NCI-H1417 treated with DMSO at 0.1 percent for 48 hours (cell line): ENCODE measurements at places on chromosomes 6 and 20.

- DNase-seq: no peak
Measured at GRCh38 chr20:48231253-48231930, 446.1 kb upstream of the SULF2 start.

DNA sequence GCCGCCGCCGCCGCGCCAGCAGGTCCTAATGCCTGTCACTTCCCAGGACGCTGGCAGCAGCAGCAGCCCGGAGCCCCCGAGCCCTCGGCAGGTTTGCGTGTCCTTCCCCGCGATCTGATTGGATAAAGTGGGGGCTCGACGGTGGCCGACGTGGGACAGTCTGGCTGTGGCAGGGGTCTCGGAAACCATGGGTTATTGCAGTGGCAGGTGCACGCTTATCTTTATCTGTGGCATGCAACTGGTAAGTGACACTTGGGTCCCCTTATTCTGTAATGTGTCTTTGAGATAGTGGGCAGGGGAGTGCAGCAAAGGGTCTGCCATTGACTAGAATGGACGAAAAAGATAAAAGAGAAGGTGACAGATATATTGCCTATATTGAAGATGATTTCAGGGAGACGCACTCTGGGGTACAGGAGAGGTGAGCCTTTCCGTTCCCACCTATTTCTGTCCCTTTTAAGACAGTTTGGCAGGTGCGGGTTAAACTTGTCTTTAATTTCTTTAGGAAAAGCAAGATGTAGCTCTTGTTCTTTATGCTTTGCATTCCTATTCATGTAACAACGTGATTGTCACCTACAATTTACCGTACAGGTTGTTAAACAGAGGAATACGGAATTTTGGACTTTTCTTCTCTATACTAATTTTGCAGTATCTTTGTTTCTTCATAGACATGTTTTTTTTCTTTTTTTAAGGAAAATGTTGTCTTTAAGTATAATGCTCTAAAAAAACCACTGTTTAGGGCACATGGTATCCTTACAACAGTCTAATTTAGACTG lies 535 bp downstream of the NKAIN2 start:
- peak; percentile 68 for DNase-seq

DNA sequence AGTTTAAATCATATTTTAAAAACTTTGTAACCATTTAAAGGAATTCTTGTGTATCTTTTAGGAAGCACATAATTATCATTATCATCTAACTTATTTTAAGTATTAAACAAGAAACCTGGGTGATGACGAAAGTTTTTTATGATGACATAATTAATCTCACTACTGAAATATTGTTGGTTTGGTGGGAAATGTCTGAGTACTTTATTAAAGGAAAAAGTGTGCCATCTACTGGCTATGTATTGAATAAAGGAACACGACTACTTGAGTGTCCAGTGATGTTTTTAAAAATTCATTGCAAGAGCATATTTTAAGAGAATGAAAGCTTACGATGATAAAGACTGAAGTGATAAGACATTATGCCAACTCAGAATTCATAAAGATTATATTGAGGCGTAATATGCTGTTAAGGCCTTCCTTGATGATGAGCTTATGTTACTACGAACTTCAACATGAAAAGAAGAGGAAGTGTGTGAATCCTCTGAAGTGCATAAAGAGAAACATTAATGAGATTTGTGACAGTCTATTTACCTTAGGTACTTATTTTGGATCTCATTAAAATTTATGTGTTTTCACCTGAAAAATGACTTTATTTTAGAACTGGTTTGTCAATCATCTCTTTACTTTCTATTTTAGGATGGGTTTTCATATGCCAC lies 12.0 kb upstream of the TRMT11 start:
- DNase-seq: no peak

DNA sequence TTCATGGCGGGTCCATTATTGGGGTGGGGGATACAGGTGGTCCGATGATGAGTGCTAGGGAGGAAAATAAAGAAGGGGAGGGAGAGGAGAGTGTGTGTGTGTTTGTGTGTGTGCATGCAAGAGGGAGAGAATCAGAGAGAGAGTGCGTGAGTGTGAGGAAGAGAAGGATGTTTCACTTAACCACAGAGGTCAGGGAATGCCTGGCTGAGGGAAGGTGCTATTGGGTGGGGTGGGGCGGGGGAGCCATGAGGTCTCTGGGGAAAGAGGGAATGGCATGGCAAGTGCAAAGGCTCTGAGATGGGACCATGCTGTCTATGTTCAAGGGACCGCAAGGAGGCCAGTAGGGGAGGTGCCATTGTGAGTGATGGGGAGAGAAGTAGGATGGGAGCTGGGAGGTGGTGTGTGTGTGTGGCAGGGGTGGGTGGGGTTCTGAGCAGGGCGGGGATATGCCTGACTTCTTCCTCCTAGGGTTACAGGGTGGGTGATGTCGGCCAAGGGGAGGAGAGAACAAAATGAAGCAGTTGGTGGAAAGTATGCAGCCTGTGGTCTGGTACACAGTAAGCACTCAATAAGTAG lies 23.0 kb downstream of the CEBPB start:
- no peak for DNase-seq

GRCh38 chr6:72411872-72412708 lies 209.8 kb upstream of the KCNQ5 start:
- DNase-seq: peak; percentile 54

- no peak for DNase-seq
Measured at GRCh38 chr6:53279293-53279692, 69.5 kb downstream of the ELOVL5 start.

GRCh38 chr6:73878403-73878802 lies 182.4 kb downstream of the CD109 start:
- no peak for DNase-seq

DNA sequence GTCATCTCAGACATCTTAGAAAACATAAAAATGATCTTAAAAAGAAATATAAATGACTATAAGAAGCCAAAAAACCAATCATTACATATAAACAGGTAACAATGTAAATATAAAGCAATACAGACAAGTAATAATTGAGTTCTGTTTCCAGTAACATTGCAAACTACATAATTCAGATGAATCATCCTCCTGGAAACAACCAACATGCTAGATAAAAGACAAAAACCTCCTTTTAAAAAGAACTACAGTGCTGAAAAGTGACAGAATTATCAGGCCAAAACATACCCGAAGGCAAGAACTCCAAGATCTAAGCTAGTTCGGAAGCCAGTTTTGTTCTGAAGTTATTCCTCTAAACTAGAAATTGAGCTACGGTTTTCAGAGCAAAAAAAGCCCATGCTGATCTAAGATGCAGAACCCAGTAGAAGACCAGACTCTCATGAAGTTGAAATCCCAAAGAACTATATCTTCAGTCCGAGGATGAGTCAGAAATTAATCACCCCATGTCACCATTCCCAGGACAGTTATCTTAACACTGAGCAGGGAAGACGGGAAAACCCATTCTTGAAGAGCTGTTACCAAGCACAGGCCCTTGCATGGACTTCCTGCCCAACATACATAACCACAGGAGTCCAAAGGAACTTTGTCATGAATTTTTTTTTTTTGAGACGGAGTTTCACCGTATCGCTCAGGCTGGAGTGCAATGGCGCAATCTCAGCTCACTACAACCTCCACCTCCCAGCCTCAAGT lies 9.8 kb downstream of the PGM3 start:
- DNase-seq: no peak

DNA sequence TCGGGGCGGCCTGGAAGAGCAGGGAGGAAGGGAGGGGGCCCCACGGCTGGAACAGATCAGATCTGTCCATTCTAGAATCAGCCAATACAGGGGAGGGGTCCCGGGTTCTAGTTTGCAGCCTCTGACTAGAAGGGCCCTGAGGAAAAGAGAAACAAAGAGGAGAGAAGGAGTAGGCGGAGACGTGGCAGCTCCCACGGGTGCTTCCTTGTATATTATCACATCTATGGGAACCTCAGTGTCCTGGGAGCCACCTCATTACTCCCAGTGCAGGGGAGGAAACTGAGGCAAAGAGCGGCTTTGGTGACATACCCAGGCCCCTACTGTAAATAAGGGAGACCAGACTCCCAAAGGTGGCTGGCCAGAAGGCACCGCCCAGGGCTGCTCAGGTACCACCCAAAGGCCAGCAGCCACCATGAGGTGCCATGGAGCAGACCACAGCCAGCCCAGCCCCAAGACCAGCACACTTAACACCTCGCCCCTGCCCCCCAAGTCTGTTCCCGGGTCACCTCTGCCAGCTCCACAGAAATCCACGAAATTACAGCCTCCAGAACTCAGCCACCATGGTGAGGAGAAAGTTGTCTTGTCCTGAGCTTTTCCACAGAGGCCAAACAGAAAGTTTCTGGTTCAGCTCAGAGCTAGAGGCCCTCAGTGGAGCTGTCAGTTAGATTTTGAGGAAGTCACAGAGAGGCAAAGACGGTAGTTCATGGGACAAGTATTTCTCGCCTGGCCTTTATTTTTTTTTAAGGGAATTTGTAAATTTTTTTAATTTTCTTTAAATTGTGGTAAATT lies 2.1 kb downstream of the ZC3H12D start:
- no peak for DNase-seq

DNA sequence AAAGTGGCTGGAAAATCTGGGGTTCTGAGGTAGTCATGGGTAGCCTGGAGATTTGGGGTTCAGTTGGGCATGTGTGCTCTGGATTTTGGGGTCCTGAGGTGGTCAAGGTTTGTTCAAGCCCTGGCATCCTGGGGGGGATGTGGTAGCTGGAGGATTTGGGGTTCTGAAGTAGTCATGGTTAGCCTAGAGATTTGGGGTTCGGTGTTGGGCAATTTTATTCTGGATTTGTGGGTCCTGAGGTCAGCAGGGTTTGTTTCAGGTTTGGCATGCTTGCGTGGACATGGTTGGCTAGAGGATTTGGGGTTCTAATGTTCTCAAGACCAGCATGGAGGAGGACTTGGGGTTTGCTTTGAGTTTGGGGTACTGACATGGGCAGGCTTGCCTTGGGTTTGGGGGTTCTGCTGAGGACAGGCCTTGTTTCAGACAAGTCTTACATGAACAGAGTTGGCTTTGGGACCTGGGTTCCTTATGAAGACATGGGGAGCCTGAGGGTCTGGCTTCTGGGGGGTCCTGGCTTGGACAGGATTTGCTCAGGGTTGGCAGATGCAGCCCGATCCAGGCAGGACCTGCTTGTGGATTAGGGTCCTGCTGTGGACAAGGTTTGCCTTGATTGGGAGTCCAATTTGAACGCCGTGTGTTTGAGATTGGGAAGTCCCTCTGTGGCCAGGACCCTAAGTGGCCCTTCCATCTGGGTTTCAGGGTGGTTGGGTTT lies 906 bp downstream of the ANKRD60 start:
- DNase-seq: no peak

DNA sequence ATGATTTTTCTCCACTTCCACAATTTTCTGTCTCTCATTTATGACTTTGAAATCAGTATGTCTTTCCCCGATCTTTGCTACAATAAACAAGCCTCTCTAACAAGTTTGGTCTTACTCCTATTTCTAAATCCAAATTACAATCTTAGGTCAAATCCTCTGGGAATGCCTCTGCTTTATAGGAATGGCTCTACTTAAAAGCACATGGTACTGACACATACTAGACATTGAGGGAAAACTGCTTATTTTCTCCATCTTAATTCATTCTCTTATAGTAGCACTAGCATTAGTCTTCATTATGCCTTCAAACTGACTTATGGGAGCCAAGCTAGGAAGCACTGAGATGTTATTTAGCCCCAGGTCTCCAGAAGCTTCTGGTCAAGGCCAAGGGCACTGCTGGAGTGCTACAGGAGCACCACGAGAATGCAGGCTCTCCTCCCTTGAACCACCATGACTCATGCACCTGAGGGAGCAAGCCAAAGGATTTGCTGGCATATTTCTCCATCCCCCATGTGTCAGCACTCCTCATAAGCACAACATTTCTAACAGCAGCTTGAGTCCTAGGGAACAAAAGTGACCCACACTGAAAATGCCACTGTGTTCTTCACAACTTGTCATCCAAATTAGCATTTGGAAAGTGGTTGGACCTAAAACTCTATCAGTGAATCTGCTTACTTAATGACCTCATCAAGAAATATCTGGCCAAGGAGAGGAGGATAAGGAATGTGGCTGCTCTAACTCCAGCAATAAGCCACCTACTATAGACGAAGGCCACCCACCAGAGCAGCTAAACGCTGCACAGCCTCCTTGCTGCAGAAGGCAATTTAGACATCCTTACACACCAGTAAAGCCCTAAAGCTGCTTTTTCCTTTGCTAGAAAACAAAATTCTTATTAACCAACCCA lies 156.8 kb upstream of the KCNQ5 start:
- DNase-seq: no peak

- DNase-seq: no peak
Measured at GRCh38 chr20:15240801-15241200, 903.4 kb upstream of the FLRT3 start.

DNA sequence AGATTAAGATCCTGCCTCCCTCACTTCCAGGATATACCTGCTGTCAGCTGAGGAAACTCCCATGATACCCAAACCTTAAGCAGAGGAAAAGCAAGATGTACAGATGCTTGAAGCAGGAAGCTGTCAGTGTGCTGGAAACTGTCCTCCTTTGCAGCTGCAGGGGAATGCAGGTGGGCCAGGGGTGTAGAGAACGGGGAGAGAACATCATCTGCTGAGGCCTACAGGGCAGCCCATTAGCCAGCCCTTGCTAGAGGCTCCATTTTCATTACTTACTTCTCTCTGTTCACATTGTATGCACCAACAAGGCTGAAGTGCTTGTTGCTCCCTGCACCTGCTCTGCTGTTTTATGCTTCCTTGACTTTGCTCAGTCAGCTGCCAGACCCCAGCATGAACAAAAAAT lies 119.1 kb downstream of the PRND start:
- DNase-seq: no peak

DNA sequence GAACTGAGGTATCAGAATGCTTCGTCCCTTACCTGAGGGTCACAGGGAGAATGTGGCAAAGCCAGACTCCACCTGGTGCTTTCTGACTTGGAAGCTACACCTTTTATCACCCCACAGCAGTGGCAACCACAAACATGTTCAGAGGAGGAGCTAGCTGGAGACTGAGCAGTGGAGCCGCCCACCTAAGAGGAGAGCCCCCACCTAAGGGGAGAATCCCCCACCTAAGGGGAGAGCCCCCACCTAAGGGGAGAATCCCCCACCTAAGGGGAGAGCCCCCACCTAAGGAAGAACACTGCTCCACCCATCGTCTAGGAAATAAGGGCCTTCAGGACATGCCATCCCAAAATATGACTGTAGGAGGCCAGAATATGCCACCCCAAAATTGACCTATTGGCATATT lies 4.0 kb downstream of the SLC52A3 start:
- no peak for DNase-seq

DNA sequence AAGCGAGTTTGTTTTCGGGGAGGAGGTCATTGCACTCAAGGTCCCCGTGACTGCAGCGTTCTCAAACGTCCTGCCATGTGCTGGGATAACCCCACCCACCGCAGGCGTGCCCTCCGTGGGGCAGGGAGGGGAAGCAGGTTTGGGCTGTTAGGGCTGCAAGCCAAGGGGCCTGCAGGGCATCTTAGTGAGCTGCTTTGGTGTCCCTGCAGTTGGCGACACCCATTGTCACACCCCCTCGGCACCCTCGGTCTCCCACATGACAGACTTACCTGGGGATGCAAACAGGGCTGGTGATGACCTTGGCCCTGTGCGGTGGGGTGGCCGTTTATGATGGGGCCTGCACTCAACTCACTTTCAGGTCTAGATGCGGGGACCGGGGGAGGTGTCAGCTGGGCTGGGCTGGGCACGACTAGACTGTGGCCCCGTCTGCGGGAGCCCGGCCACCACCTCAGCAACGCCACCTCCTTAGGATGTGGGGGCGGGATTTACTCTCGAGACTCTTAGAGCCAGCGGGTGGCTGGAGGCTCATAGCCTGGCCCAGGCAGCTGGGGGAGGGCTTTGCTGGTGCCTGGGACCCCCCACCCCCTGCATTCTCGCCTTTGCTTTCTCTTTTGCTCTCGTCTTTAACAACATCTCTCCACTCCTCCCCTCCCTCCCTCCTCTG lies 6.5 kb upstream of the GATA5 start:
- DNase-seq: no peak
